ENCODE measurements at places on chromosomes 1 and 21.
A peak's percentile ranks its signal among the peaks of the same experiment; 100 is the strongest.

DNA sequence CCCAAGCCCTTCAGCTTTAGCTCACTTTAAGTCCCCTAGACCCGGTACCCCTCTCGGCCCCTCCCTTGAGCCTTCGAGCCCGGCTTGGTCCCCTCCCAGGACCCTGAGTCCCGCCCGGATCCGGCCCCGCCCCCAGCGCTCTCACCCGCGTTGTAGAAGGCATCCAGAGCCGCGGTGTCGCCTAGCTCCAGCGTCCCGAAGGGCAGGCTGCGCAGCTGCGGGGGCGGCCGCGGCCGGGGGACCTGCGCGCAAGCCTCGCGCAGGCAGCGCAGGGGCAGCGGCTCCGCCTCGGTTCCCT lies 699 bp downstream of the MAP3K6 start:
- DNase-seq = peak; percentile 63

GRCh38 chr1:30756545-30757351 lies 826 bp downstream of the LAPTM5 start:
- peak; percentile 51 for DNase-seq

- no peak for DNase-seq
Measured at GRCh38 chr1:151970626-151971025, 23.0 kb downstream of the S100A10 start.

GRCh38 chr1:113146242-113147072 lies 73.5 kb downstream of the LRIG2 start:
- DNase-seq = no peak

DNA sequence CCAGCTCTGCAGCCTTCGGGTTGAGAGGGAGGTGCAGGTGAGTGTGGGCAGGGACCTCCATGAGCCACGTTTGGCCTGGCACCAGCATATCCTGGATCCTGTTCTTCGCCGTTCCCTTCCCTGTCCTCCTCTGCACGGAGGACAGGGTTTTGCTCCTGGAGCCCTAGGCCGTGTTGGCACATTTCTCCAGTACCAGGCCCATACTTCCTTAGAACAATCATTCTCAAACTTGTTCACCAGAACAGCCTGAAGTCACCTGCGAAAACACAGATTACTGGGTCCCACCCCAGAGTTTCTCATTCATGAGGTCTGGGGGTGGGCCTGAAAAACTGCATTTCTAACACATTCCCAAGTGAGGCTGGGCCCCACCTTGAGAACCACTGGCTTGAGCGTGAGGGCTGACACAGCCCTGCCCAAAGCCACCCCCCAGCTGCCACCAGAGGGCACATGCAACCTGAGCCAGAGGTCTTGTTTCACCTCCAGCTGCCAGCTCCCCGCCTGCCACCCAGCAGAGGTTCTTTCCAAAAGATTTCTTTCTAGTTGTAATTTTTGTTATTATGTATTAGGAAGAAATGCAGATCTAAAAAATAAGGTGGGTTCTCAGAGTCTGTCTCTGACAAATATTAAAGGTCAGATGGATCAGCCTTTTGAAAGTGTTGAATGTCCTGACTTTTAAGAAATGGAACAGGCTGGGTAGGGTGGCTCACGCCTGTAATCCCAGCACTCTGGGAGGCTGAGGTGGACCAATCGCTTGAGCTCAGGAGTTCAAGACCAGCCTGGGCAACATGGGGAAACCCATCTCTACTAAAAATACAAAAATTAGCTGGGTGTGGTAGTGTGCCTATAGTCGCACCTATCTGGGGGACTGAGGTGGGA lies 39.6 kb upstream of the LDLRAP1 start:
- peak; percentile 45 for DNase-seq

DNA sequence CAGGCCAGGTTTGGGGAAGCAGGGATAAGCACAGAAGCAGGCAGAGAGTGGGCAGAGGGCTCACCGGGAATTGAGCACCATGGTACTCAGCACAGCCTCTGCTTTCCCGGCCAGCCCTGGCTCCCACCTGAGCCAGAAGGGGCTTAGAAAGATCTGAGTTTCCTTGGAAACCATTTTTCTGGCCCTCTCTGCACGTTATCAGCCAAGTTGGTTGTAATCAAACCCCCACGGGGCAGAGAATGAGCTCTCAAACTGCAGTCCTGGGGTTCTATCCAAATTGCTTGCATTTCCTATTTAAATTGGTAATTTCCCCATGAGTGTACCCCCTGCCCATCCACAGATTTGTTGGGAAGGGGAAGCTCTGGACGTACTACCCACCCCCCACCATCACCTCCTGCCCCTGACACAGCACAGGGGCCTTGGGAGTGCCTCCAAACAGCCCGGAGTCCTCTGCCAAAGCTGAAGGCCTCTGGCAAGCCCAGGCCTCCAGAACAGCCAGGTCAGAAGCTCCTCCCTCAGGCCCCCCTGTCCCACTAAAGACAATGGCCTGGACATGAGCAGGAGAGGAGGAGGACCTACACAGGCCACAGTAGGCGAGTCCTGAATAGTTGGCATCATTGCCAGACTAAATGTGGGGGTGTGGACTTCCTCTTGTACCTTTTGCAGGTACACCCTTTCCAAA lies 42.7 kb upstream of the GJB5 start:
- no peak for DNase-seq

DNA sequence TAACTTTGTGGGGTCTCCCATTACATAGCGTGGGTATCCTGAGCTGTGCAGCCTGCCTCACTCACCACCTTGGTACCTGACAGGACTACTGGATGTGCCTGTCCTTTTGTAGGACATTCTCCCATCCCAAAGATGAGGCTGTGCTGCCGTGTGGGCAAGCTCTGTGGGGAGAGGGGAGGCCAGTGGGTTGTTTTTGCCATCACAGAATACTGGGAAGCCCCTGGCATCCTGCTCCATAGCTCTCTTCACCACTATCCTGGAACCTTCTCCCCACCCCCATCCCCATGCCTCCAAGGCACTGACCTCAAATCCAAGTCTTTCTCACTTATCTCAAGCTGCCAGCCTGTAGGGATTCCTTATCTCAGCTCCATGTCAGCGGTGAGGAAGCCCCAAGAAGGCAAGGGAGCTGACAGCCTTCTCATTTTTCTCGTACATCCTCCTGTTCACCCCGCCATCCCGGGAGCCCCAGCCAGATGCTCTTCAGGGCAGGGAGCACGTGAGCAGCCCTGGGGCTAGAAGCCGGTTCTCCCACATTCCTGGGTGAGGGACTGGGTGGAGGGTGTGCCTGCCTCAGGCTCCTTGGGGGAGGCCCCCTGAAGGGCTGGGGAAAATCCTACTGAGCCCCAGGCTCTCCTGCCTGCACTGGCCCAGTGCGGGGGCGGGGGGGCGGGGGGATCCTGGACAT lies 2.4 kb upstream of the ELF3 start:
- DNase-seq = no peak

DNA sequence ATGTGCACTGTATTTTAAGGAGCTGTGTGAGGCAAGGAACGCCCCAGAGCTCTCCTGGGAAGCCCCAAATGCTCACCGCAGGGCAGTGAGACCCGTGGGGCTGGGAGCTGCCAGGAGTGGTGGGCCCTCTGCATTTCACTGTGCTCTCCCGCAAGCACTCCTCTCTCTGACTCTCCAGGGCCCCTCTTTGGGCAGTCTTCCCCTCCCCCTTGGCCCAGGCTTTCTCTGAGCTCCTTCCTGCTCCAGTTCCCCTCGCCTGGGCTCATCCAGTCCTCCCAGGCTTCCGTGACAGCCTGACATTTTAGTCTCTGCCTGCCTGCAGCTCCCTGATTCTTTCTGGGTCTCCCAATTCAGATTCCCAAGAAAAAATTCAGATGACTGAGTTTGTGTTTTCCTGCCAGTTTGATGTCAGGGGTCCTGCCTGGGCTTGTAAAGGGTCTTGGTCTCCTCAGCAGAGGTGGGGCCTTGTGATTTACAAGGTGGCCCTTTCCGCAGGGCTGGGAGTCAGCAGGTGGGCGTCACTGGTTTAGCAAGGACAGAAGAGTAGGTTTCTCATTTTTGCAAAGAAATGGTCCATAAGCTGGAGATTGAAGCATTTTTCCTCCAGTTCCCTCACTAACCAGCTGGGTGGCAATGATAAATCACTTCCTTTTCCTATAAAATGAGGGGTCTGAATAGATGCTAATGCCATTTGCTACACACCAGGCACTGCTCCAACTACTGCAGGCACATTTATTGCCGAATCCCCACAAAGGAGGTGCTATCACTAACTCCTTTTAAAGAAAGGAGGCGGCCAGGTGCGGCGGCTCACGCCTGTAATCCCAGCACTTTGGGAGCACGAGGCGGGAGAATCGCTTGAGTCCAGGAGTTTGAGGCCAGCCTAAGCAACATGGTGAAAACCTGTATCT lies 1.9 kb upstream of the CA6 start:
- no peak for DNase-seq

DNA sequence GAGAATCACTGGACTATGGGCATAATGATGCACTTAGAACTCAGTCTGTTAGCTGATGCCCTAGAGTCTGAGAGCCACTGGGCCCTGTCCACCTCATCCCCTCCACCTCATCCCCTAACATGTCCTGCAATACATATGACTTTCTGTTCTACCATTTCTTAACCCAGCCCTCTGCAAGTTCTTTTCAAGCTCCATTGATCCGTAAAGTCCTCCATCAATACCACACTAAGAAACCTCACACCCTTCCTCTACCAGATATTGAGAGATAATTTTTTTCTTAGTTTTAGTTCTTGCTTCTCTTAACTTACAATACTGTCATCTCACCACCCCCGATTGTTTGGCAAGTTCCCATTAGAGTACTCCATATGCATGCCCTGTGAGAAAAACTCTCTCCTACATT lies 22.1 kb downstream of the FCRL4 start:
- DNase-seq = no peak

DNA sequence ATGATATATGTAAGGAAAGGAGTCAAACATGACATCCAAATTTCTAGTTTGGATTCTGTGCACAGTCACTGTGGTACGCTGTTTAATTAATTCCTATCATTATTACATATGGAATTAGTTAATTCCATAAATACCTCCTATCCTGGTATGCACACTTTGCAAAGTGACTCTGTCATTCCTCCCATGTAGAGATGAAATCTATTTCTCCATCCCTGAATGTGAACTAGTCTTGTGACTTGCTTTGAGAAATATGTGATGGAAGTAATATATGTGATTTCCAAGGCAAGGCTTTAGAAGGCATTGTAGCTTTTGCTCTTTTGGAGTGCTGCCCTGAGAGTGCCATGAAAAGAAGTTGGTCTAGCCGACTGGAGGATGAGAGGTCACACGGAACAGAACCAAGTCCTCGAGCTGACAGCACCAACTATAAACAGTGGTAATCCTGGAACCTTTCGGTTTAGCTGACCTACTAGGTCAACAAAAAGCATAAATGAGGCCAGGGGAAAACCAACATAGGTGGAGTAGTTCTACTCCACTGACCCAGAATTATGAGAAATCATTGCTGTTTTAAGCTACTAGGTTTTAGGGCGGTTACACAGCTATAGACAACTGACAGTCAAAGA lies 1.5 kb downstream of the SELENOF start:
- no peak for DNase-seq

GRCh38 chr1:210781652-210782051 lies 352.3 kb downstream of the KCNH1 start:
- no peak for DNase-seq

- DNase-seq = no peak
Measured at GRCh38 chr1:206477581-206478380, 7.5 kb downstream of the IKBKE start.

DNA sequence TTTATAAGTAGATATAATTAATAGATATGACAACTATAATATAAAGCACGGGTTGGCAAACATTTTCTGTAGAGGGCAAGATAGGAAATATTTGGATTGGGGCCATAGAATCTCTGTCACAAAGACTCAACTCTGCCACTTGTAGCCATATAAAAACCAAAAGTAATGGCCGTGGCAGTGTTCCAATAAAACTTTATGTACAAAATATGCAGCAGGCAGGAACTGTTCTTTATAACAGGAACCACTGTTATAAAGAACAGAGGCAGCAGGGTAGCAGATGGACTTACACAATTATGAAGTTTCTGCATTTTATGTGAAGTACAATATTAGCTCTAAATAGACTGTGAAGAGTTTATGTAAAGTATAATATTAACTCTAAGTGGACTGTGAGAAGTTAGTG lies 16.9 kb upstream of the QSOX1 start:
- DNase-seq = no peak

DNA sequence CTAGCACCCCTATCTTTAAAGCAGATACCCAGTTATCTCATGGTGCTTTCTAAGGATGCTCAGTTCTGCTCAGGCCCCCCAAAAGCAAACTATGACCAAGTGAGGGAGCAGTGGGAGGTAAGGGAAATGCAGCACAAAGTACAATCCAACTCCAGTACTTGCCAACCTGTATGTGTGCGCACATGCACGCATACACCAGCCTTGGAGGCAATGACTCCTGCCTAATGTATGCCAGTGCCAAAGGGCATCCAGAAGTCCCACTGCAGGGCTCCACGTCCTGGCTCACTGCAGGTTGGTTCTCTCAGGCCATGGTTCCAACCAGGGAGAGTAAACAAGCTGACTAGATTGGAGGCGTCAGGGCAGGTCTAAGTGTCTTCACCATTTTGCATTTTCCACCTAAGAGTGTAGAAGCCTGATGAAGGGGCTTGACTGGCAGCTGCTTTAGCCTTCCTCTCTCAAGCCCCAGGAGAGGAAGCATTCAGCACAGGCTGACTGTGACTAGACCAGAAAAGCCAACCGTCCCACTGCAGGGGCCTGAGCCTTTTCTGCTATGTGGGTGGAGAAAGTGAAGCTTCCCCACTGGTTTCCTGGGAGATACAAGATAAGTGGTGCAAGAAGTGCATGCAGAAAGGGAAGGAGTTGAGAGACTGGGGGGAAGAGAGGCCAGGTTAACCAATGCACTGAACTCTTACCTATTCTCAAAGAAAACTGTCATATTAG lies 7.7 kb downstream of the AMIGO1 start:
- DNase-seq = no peak

DNA sequence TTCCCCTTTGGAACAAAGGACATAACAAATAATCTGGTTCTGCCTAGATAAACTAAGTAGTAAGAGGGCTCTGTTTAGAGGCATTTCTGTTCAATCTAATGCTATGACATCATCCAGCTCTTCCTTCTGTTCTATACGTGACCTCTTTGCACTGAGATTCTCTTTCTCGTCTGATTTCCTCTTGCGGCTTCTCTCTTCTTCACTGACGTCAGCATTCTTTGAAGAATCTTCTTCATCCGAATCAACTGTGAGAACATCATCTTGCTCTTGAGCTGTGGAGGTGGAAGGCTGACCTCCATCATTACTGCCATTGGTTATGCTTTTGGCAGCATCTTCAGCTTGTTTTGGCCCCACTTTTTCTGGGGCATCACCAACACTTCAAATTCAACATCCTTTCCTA lies 130.4 kb downstream of the HS2ST1 start:
- DNase-seq = no peak

GRCh38 chr1:19187852-19188251 lies 22.2 kb downstream of the UBR4 start:
- DNase-seq = no peak

GRCh38 chr1:19049128-19049768 lies 92.8 kb upstream of the IFFO2 start:
- DNase-seq = no peak

DNA sequence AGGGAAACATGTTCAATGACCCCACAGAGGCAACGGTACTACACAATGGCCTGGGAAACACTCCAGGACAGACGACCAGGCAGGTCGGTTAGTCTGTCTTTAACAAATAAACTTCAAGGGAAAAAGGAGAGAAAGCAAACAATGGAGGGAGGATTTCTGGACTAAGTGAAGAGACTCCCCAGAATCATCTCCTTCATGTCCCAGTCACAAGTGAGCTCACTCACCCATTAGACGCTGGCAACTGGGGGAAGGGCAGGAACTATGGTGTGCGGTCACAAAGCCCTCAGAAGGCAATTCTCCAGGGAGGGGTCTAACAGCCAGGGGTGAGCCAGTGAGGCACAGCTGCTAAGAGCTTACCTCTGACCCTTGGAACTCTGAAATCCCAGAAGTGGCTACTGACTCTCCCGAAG lies 55.7 kb upstream of the NADK start:
- no peak for DNase-seq

GRCh38 chr1:24713176-24713575 lies 32.1 kb upstream of the CLIC4 start:
- DNase-seq = no peak

Measured in activated T-helper 9 cell treated with anti-CD3 and anti-CD28 coated beads, Interleukin-2, amount 50 U/mL, for 16 hours (primary cell).